Inflammatory macrophage treated with lipopolysaccharide for 1 hour (primary cell): ENCODE measurements at places on chromosomes 5 and 9.

DNA sequence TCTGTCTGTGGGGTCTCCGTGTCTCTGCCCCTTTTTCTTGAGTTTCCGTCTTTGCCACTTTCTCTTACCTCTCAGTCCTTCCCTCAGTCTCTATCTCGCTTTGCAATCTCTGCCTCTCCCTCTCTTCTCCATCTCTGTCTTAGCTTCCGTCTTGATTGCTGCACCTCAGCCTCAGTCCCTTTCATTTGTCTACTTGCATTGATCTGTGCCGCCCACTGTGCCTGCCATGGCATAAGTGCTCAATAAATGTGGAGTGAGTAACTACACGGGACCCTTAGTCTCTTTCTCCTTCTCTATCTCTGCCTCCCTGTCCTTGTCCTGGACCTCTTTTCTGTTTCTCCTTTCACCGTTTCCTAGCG, 6.6 kb downstream of the PCDHGC5 start:
- DNase-seq, result no peak

- no peak for DNase-seq
Observed at GRCh38 chr5:167929841-167930240, 361.6 kb upstream of the WWC1 start.

DNA sequence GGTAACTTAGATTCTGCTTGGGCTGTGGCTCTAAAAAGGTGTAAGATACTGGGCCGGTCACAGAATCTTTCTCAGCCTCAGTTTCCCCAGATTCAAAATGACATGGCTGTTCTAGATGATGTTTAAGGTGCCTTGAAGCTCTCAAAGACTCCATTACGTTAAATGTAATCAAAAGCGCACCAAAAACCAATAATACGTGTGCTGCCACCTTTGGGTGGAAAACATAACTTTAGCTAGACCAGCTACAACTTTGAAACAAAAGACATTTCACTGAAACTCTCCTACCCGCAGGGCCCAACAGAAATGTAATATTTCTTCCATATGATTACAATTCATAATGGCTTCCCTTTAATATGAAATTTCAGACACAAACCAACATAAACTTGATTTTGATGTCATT, 35.0 kb upstream of the PCSK5 start:
- DNase-seq, result peak; percentile 23

- no peak for DNase-seq
Observed at GRCh38 chr9:94971378-94972131, 245.1 kb downstream of the AOPEP start.

DNA sequence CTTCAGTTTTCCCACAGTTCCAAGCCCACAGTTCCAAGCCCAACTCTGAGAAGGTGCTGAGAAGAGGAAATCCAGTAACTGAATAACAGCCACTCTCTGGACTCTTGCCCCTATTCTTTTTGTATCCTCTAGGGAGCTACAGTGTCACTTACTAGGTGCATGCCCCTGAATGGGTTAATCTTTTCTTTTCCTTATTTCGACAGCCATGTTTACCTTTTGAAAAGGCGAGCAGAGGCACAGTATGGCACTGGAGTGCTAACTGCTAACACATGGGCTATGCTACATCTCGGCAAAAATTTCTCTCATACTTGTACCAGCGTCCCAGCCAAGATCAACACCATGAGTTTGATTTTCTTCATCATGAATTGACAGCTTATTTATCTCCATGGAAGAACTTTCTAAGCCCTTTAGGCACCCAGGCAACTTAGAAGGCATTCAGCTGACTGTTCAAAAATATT, 222.6 kb downstream of the EBF1 start:
- DNase-seq, result no peak

DNA sequence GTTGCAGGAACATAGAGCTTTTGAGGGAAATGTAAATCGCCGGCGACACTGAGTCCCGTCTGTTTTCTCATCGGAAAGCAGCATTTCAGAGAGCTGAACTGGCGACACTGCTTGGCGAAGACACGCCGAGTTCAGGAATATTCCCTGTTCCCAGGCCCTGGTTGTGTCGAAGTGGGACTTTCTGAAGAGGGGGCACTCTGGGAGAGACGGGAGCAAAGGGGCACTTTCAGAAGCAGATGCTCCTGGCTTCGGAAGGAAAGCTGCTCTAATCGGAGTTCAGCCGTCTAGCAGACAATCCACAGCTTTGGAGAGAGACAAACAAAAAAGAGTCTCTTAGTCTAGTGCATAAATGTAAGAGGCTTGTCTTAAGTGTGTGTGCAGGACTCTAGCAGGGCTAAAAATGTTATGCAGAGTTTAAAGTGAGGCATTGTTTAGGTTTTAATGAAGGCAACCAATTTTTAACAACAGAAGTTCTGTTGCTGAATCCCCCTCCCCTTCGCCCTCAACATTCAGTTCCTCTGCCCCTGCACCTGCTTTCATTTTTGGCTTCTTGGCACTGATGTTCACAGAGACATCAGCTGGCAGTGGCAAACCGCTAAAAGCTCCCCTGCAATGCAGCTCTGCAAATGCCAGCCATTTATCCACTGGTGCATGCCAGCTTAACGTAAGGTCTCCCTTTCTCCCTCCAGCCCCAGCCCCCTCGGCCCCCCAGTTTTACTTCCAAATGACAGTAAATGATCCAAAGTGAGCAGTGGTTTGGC, 289.5 kb upstream of the MPDZ start:
- DNase-seq, result no peak

- DNase-seq, result no peak
Observed at GRCh38 chr5:177553671-177554429, 513 bp downstream of the FAM193B start.

DNA sequence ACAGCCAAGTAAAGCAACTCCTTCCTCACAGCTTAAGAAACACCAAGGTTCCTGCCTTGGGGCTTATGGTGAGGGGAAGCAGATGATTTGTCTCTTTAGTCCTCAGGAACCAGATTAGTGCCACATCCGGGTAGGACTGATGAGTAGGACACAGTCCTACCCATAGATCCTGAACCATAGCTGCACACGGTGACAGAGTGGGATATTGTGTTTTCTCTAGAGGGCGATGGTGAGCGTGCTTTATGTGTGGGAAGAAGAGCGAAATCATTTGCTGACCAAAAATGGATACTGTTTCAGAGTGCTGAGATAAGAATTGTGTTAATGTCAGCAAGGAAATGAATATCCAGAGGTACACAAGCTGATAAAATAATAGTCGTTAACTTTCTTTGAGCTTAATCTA, 209.0 kb upstream of the FBXL7 start:
- no peak for DNase-seq

GRCh38 chr5:139942243-139942642, 100.9 kb downstream of the NRG2 start:
- no peak for DNase-seq

DNA sequence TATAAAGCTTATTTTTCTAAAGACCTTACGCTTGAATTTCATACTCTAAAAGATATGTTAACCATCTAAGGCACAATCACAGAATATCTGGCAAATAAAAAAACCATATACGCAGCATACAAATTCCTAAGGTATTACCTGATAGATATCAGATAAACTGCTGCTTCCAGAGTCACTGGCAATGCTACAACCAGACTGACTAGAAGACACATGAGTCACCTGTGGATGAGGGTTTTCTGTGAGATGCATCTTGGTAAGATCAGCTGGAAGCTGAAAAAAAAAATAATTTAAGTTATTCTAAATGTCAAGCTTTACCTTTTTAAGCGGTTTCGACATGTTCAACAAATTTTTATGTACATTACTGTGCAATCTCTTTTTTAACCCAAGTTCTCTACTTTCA, 113.8 kb downstream of the RAPGEF6 start:
- no peak for DNase-seq
